ENCODE measurements at places on chromosomes 13 and 19.

GRCh38 chr19:2043961-2044708 lies 6.9 kb downstream of the MKNK2 start:
- DNase-seq = no peak

GRCh38 chr19:51065221-51065960 lies 499 bp upstream of the KLK13 start:
- no peak for DNase-seq

- no peak for DNase-seq
Measured at GRCh38 chr19:4755459-4755858, 31.8 kb upstream of the DPP9 start.

- no peak for DNase-seq
Measured at GRCh38 chr19:54661846-54662481, 821 bp upstream of the LILRB4 start.

DNA sequence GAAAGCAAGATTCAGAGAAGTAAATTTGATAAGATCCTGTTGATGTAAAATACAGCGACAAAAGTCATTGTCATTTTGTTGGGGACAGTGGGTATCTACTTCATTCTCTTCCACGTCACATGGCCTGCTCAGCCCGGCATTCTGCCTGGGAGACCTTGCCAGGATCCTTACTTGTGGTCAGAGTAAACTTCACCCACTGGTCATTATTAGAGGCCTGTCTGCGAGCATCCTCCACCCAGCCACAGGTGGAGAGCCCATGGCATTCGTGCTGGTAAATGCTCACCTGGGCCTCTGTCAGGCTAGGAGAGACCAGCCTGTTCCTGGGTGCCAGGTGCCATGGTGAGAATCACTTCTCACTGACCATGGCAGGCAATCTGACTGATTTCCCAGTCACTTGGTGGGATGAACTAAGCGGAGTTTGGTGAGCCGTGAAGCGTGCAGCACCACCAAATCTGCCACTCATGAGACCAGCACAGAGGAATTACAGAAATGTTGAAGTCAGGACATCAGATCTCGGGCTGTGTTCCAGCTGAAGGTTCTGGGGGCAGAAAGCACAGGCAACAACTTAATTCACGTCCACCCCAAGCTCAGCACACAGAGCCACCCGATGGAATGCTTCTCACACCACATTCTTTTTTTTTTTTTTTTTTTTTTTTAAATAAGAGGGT lies 107.0 kb downstream of the SIPA1L3 start:
- DNase-seq = no peak

GRCh38 chr19:604355-604754 lies 14.7 kb downstream of the HCN2 start:
- no peak for DNase-seq

DNA sequence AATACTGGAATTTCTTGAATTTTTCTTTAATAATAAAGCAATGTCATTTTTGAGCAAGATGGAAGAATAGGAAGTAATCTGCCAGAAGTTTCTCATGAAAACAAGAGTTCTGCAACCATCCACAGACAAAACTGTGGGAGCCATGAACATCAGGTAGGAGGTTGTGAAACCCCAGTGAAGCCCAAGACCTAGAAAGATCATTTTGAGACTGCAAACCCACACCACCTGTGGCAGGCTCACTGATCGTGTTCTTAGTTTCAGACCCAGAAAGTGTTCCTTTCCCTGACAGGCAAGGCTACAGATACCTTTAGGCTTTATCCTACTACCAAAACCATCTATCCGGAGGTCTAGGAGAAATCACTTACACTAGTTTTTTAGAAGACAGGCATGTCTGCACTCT lies 2189.8 kb upstream of the PCDH20 start:
- DNase-seq = no peak

DNA sequence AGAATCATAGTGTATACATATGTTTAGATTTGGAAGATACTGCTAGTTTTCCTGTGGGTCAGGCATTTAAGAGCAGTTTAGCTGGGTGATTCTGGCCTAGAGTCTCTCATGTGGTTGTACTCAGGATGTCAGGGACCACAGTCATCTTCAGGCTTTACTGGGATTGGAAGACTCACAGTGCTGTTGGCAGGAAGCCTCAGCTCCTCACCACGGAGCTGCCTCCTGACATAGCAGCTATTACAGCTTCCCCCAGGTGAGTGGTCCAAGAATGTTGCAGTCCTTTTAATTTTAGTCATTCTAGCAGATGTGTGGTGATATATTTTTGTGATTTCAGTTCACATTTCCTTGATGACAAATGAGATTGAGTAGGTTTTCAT lies 16.9 kb upstream of the GPR18 start:
- DNase-seq = no peak

- DNase-seq = no peak
Measured at GRCh38 chr13:75391432-75392100, 90.4 kb downstream of the TBC1D4 start.

- no peak for DNase-seq
Measured at GRCh38 chr13:37736045-37736444, 133.5 kb downstream of the TRPC4 start.

DNA sequence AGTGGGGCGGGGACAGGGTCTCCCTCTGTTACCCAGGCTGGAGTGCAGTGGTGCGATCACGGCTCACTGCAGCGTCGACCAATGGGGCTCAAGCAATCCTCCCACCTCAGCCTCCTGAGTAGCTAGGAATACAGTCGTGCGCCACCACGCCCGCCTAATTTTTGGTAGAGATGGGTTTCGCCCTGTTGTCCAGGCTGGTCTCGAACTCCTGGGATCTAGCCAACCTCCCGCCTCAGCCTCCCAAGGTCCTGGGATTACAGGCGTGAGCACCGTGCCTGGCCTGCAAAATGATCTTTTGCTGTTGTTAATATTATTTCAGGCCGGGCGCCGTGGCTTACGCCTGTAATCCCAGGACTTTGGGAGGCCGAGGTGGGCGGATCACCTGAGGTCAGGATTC lies 621 bp upstream of the TGDS start:
- no peak for DNase-seq

DNA sequence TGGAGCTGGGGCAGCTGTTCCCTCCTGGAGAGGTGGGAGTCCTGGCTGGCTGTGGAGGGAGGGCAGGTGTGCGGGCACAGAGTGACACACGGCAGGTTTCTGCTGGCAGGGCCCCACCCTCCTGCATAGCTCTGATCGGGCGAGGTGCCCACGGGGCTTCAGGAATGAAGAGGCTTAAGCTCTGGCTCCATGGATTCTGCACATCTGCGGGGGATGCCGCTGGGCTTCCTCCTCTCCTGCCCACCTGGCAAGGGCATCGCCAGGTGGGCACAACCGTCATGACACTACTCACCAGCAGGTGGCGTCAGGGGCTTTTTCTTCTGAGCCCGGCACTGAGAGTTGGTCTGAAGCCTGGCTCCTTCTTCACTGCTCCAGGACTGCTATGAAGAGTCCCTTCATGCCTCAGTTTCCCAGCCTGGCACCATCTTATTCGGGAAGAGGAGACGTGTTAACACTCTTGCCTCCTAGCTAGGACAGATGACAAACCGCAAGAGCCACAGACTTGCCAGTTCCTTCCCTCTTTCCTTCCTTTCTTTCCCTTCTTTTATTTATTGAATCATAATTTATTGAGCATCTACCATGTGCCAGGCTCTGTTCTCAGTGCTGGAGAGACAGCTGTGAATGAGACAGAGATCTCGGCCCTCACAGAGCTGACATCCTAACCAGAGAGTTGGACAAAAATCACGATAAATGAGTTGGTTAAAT lies 15.2 kb upstream of the PAK4 start:
- peak; percentile 26 for DNase-seq

- no peak for DNase-seq
Measured at GRCh38 chr13:95624020-95624419, 20.5 kb downstream of the DZIP1 start.

- DNase-seq = no peak
Measured at GRCh38 chr13:76387566-76387965, 498.6 kb downstream of the KCTD12 start.

- DNase-seq = no peak
Measured at GRCh38 chr19:31340042-31341025, 8.9 kb downstream of the TSHZ3 start.

DNA sequence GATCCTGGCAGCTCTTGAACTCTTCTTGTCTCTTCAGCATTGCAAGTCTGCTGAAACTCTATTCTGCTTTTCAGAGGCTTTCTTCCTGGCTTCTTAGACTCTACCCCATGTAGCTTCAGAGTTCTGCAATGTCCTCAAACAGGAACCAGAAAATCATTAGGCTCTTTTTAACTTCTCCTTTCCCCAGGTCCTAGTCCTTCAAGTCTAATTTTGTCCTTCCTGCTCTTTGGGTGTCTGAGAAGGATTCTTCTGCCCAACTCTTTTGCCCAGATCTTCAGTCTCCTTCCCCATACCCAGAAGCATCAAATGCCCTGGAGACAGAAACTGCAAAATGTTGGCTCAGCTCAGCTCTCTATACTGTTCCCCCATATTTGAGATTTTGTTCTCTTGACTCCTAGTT lies 50.0 kb upstream of the CALM3 start:
- DNase-seq = no peak

- DNase-seq = no peak
Measured at GRCh38 chr19:10070730-10071446, 15.2 kb upstream of the SHFL start.

DNA sequence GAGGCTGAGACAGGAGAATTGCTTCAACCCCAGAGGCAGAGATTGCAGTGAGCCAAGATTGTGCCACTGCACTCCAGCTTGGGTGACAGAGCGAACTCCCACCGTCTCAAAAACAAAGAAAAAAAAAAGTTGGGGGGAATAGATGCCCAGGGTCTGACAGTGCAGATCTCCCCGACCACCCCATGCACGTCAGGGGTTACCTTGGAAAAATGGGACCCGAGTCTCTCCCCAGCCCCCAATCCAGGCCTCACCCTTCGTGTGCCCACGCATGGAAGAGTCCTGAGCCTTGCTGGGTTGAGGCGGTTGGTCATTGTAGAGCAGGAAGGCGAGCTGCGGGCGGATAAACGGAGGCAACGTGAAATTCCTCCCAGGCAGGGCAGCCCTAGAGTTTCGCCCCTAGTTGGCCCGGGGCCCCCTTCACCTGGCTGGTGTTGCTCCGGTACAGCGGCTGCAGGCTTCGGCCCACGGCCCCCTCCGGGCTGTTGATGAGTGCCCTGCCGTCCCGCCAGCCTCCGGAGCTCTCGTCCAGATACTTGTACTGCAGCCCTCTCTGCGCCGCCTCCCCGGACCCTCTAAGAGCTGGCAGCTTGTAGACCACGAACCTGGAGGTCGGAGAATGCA lies 588 bp downstream of the DNASE2 start:
- DNase-seq = no peak

- no peak for DNase-seq
Measured at GRCh38 chr13:53778937-53779336, 750.3 kb downstream of the OLFM4 start.

DNA sequence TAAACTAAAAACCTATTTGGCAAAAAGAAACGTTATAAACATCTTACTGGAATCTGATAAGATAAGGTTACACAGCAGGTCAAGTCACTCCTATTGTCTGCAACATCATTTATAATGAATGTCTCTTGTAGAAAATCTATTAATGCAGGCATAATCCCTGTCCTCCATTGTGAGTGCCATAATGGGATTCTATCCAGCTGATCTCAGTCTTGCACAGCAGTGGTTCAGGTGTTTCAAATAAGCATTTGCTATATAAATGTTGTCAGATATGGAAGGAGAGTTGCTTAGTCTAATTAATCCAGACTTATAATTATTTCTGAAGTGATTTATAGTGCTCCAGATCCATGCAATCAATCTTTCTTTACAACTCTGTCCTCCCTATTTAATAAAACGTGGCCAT lies 186.5 kb upstream of the ATXN8OS start:
- no peak for DNase-seq

- no peak for DNase-seq
Measured at GRCh38 chr13:30091035-30091434, 216.3 kb downstream of the KATNAL1 start.

DNA sequence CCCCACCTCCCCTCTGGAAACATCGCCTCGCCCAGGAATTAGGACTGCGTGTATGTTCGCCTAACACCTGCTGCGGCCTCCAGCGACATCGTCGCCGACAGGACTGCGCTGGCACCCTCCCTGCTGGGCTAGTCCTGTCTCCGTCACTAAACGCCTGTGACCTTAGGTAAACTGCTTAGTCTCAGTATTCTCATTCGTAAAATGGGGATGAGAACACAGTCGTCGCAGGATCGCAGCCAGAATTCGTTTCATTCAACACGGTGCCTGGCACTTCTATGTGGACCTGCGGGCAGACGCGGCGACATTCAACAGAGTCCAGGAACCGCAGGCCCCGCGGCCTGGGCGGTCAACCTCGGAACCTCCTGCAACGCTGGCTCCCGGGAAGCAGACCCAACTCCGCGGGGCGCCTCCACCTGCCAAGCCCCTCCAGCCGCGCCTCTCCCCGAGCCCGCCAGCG lies 485 bp downstream of the CRYL1 start:
- DNase-seq = no peak

- peak; percentile 86 for DNase-seq
Measured at GRCh38 chr19:41263042-41263849, 926 bp upstream of the HNRNPUL1 start.

Data from HS-27A (cell line).